ENCODE measurements at places on chromosomes 3 and 15.

DNA sequence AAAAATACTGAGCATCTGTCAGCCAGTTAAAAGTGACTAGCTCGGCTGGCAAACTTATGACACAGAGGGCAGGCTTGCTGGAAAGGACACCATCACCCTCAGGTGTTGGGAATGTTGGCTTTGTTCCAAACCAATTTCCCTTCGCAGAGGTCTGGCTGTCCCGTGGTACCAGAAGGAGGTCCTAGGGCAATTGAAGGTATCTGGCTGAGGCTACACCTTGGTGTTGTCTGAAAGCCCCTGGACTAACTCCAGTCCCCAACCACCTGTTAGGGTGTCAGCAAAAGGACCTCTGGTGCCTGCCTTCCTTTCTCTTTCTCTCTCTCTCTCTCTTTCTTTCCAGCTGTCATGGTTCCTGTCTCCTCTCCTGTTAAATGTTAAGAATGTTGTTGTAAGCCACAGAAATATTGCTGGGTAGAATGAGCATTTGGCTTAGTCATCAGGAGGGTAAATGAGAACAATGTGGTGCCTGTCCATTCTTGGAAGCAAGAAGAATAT lies 12.5 kb downstream of the PRR20G start:
- no peak for DNase-seq

DNA sequence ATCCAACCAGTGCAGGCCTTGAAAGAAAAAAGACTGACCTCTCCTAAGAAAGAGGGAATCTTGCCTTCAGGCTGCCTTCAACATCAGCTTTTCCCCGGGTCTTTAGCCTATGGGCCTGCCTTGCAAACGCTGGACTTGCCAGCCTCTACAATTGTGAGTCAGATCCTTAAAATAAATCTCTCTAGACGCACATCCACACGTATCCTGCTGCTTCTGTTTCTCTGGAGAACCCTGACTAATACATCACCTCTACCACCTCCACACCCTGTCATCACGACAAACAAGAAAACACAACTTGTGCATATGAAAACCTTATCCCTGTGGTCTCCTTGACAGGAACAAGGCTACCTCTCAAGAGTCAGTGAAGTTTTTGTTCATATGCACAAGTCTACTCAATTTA lies 11.8 kb downstream of the CYFIP1 start:
- no peak for DNase-seq

- no peak for DNase-seq
Measured at GRCh38 chr15:31303726-31304648, 22.6 kb upstream of the KLF13 start.

- DNase-seq = no peak
Measured at GRCh38 chr3:30393079-30393478, 213.3 kb upstream of the TGFBR2 start.

DNA sequence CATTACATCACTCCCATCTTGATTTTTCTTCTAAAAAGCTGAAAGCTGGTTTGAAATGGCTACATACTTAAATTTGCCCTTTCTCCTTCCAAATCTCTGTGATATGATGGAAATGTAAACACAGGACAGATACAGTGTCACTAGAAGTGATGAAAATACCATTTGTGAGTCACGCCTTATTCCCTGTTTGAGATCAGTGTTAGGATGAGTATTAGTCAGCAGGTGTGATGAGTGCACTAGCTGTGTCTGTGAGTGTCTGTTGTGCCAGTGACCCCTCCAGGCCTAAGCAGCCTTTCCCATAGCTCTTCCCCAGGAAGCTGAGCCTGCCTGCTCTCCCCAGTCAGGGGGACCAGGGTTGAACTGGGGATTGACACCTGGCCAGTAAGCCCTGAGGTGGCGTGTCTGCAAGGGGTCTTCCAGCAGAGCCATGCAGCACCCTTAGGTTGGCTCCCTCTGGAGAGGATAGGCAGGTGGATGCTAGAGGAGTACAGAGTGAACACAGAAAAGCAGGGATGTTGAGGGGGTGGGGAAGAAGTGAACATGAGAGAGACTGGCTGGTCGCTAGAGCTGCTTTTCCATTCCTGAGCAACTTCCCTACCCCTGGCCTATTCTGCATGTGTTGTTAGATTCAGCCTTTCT lies 92.0 kb downstream of the PDE8A start:
- no peak for DNase-seq

DNA sequence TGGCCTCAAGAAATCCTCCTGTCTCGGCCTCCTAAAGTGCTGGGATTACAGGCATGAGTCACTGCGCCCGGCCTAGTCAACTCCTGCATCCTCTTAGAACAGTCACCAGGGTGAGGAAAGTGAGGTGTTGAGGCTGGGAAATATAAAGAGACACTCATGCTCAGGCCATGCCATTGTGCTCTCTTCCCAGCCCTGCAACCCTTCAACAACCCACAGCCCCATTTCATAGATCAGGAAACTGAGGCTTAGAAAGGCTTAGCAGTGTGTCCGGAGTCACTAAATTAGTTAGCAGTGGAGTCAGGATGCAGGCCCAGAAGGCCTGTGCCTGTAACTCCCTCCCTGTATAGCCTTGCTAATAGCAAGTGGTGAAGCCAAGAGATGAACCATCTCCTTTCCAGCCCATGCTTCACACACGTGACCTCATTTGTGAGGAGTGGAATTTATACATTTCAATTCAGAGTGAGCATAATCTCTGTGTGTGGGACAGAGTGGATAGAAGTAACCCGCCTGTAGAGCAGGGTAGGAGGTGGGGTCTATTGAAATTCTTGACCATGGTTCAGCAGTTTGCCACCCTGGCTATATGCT lies 51.7 kb upstream of the USP3 start:
- DNase-seq = no peak

GRCh38 chr3:47342151-47342550 lies 38.7 kb upstream of the PTPN23 start:
- DNase-seq = no peak

GRCh38 chr3:58459160-58459559 lies 25.5 kb upstream of the PDHB start:
- no peak for DNase-seq

- no peak for DNase-seq
Measured at GRCh38 chr15:74228723-74229081, 7.4 kb upstream of the CCDC33 start.

Measured in stimulated activated naive CD4-positive, alpha-beta T cell treated with Interleukin-2 at 50 U/mL for 16 hours (primary cell).